ENCODE measurements at places on chromosomes 7 and 10.

GRCh38 chr10:22335173-22335933 lies 9.9 kb upstream of the SPAG6 start:
- no peak for DNase-seq

DNA sequence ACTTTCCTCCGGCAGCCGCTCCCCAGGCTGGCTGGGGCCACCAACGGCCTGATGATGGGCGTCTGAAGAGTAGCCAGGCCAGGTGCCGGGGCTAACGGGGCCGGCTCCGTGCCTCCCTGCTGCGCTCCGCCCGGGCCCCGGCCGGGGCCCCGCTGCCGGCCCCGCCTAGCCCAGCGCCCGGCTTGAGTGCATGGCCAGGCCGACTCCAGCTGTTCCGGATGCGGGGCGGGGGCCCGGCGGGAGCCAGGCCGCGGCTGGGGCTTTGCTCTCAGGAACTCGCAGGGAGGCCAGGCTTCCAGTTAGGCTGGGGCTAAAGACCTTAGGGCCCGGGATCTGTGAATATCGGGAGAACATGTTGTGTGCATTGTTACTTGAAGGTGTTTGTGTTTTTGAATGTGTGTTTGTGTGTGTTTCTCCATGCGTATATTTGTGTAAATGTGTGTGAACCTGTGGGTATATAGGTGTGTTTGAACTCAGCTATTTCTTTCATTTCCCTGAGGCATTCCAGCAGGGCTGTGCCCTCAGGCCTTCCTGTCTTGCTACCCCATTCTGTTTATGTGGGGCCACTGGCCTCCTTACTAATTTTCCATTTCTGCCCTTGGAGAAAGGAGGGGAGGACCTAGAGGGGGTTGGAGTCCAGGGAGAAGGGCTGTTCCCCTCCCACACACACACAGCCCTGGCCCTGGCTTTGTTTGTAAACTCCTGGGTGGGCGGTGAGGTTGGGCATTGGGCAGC lies 1.1 kb upstream of the LBX1 start:
- peak; percentile 52 for DNase-seq

GRCh38 chr7:27199849-27200760 lies at the start of gene HOXA13:
HOXA13 (minus strand) TSS chr7:27200091; CDS start chr7:27200077, 14 bp downstream.
- DNase-seq, result no peak

GRCh38 chr7:23469150-23469960 lies 936 bp downstream of the IGF2BP3 start:
- no peak for DNase-seq

DNA sequence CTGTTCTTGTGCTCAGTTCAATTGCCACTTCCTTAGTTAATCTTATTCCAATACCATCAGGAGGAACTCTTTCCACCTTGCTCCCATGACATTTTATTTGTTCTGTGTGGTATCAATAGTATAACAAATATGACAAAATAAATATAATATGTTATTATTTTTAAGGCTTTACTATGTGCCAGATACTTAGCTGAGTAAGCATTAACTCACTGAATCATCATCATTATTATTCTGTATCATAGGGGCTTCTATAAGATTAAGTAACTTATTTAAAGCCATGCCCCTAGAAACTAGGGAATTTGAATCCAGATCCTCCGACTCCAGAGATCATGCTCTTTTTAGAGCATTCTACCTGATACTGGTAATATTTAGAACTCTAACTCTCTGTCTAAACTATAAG lies 33.5 kb upstream of the SKAP2 start:
- no peak for DNase-seq

GRCh38 chr10:93854975-93855374 lies 38.8 kb upstream of the SLC35G1 start:
- no peak for DNase-seq

DNA sequence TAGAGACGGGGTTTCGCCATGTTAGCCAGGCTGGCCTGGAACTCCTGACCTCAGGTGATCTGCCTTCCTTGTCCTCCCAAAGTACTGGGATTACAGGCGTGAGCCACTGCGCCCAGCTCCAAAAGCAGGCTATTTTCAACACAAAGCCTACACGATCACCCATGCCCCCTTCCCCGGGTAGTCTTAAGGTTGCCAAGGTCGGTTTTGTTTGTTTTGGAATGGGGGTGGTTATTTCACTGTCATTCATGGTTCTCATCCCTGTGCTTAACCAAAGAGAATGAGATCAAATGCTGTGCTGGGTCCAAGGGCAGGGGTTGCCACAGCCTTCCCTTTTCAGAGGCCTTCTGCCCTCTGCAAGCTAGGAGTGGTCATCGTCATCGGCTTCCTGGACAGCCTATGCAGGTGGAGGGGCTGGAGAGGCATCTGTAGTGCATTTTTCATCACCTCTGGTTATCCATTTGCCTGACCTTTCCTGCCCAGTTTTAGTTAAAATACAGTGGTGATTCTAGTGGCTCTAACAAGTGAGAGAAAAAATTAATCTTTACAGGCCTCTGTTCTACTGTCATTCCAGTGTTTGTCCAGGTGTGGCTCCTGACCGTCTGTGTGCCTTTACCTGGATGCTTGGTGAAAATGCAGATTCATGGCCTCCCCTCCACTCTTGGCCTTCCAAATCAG lies 11.4 kb downstream of the BLVRA start:
- DNase-seq, result no peak

- DNase-seq, result peak; percentile 40
Measured at GRCh38 chr10:123967626-123968243, 76.1 kb upstream of the CPXM2 start.

DNA sequence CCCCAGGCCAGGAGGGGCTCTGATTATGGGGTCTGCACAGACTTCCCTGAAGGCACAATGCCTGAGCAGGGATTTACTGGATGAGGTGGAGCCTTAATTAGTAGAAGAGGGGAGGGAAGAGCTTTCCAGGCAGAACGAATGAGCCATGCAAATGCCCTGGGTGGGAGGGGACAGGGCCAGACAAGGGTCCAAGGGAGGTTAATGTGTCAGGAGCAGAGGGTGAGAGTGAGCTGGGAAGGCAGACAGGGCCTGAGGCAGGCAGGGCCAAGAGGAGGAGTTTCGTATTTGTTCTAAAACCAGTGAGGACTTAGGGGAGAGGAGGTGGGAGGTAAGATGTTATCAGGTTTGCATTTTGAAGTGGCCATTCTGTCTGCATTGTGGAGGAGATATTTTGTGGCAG lies 65.3 kb downstream of the NPY start:
- DNase-seq, result no peak

DNA sequence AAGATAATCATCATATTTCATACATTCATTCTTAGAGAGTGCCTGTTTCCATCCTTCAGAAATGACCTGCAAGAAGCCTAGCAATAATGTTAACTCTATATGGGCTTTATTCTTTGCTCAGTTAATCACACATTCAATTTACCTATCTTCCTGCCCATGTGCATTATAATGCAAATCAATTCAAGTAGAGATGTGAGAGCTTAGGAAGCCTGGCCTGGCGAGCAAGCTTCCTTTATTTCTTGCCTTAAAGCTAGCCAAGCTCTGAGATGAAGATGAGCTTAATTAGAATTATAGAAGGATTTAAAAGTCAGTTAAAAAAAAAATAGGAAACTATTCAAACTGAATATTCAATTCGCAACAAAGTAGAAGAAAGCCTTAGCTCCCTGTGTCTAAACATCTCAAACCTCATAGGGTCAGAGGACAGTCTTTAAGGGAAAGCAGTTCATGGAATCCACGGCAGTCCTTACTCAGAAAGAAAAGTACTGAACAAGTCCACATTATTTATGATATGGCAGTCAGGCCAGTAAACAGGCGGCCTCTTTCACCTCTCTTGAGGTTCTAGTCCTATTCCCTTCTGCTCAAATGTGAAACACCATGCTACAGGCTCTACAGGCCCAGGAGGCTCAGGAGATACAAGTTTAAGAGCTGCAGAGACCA lies 214.1 kb downstream of the TFEC start:
- DNase-seq, result no peak

DNA sequence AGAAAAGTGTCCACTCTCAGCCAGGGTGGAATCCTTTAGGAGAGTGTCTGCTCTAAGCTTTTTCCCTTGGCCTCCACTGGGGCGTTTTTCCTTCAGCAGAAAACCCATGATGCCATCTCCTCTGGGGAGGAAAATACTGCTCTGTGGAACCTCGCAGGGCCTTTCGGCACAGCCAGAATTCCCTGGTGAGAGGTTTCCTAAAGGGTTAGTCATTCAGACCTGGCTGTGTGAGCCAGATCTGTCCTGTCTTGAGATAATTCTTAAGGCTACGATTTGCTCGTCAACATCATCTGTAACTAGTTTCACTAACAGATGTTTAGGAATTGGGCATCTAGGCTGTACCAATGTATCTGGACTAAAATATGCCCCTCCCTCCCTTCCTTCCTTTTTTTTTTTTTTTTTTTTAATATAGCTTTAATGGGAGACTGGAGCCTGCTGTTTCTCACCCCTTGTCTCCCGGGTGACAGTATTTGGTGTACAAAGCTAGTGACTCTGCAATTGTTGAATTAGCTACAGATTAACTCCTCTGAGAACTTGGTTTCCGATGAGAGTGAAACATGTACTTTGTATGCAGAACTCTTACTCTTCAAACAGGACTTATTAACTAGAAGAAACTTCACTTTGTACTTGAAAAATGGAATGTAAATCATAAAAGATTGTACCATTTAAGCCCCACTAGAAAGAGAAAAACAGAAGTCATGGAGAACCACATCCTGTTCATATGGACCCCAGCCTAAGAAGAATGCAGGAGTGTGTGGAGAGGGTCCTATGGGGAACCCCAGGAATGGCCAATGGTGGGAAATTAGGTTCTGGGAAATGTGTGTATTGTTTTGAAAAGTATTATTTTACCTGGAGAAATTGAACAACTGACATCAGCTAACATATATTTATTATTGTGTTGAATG lies 230.9 kb downstream of the CAMK1D start:
- DNase-seq, result no peak

DNA sequence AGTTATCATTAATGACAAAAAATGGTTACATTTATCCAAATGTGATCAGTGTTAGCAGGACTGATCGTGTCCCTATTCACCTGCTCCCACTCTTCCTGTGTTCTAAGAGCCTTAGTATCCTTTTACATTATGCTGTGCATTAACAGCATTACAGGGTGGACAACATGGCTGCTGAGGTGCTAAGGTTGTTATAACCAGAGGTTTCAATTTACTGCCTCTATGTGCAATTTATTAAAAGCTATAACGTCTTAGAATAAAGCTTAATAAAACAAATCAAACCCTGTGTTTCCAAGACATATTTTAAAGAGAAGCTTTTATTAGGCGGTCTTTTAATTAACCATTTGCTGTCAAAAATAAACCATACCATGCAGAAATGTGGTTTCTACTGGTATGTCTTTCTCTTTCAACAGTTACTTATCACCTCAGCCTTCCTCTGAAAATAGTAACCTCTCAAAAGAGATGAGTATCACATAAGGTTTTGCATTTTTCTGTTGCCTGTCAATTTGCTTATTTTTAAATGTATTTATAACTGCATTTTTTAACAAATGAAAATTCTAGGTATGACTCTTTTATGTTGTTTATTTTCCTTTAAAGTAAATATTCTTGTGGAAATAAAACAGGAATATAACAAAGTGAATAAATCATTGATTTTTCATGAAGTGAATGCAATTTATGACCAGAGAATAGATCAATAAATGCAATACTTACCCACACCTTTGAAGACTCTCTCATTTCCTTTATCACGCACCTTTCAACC lies 849.8 kb upstream of the SORCS1 start:
- DNase-seq, result no peak

- DNase-seq, result no peak
Measured at GRCh38 chr7:118158766-118159165, 25.2 kb upstream of the LSM8 start.

DNA sequence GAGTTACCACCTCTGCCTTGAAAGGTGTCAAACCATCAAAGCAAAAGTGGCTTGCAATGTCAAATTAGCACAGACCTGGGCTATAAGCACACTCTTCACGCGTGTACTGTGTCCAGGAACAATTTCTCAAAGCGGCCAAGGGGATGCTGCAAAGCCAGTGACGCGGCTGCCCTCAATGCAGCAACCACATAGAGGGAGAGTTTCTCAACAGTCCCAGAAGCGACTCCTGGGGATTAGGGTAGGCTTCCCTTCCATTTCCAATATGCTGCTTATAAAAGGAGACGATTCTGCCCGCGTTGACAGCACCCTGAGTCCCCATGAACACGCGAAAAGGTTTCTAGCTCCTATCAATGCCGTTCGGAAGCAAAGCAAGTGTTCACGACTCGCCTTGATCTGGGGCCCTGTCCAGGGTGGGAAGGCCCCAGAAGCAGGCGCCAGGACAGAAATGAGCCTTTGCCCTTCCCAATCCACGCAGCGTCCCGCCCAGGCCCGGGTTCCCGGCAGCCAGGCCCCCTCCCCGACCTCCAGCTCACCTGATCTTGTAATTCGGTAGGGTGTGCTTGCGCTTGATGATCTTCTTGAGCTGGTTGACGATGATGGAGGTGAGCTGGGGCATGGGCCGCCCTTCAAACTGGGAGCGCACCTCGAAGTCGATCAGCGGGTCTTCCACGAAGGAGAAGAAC lies 1.3 kb downstream of the PDZD8 start:
- no peak for DNase-seq

DNA sequence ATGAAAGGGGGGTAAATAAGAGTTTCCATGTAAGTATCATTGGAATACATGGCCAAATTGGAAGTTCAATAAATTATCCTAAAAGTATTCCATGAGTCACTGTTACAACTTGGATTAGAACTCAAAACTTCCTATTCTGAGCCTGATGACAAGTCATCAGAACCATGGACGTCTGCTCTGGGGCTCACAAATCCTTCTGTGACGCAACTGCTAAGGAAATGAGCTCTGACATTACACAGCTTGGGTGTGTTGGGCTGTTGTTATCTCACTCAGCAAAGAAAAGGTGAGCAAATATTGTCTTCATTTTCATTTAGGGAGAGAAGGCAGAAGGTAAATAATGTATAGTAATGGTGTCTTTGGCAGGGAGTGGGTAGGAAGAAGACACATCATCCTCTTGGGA lies 214.8 kb upstream of the ADO start:
- DNase-seq, result no peak

GRCh38 chr7:128948312-128948973 lies 10.7 kb downstream of the IRF5 start:
- no peak for DNase-seq

DNA sequence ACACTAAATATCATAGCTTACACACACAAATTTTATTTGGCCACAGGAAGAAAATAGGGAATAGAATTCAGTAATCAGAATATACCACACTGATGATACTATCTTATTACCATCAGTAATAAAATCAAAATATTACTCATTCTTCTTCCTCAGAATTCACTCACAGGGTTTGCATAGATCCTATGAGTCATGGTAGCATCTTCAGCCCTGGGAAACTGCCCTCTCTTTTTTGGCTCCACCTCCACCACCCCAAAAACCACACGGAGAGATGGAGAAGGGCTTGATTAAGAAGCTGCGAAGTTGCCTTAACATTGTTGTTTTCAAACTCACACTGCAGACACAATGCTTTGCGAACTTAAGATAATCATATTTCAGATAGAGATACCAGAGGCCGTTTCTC lies 154.1 kb upstream of the AHR start:
- no peak for DNase-seq

GRCh38 chr7:35254496-35255442 lies 869 bp upstream of the TBX20 start:
- DNase-seq, result no peak

GRCh38 chr10:13707156-13707881 lies 120.6 kb downstream of the PRPF18 start:
- DNase-seq, result no peak

Measured in D721Med (cell line).